HFFc6 (cell line): ENCODE measurements at places on chromosomes 2 and 18.

GRCh38 chr18:60502591-60502990, 130.0 kb upstream of the MC4R start:
- no peak for DNase-seq

- no peak for DNase-seq
These were observed 16.1 kb upstream of the PUM2 start for GRCh38 chr2:20366672-20367116.

GRCh38 chr18:35470435-35470834, 27.3 kb downstream of the INO80C start:
- no peak for DNase-seq

DNA sequence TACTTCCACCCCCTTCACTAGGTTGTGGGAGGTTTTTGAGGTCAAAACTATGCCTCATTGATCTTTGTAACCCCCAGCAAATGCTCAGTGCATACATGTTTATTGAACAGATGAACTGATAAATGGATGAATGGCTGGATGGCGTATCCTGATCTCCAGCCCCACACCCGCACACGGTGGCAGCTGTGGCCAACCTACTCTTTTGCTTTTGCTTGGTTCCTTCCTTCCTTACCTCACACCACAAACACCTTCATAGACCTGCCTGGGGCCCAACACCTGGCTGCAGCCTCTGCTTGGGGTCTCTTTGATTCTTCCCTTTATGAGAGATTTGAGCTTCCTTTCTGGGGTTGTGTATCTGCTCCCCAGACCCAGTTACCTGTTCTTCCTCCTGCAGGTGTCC, 25.9 kb downstream of the SPP2 start:
- no peak for DNase-seq

DNA sequence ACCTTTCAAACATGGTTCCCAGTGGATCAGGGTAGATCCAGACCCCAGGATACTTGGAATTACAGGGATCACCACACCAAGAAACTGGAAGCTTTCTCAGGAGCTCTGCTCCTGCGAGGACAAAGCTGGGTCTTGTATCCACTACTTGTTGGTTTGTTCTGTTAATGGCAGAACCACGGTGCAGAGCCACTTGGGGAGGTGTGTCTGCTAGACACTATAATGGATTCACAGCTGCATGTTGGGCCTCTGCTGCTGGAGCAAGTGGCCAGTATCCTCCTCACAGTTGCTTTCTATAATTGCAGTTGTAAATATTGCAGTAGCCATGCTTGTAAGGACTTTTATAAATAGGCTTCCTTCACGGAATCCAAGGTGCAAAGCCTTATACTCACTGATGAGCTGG, 12.9 kb downstream of the FOSL2 start:
- no peak for DNase-seq

DNA sequence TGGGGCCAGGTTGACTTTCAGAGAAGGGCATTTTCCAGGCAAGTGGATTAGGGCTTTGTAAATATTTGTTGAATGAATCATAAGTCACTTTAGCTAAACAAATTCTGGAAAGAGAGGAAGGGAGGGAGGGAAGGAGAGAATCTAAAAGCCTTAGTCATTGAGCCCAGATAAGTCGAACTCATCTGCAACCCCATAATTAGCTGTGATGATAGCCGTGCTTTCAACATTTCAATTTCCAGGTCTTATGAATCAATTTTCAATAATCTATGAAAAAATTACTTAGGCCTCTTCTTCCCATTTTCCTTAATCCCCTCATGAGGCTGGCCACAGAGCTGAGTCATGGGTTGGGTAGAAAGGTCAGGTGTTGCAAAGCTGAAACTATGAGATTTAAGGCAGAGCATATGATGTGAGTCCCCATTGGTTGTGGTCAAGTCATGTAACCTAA, 111.9 kb upstream of the MAPRE2 start:
- DNase-seq = peak; percentile 72

GRCh38 chr2:170404846-170405245, 226.9 kb downstream of the MYO3B start:
- DNase-seq = no peak

GRCh38 chr18:7803956-7804469, 236.9 kb downstream of the PTPRM start:
- DNase-seq = no peak

- DNase-seq = no peak
These were observed 28.4 kb upstream of the FHOD3 start for GRCh38 chr18:36269157-36269556.

DNA sequence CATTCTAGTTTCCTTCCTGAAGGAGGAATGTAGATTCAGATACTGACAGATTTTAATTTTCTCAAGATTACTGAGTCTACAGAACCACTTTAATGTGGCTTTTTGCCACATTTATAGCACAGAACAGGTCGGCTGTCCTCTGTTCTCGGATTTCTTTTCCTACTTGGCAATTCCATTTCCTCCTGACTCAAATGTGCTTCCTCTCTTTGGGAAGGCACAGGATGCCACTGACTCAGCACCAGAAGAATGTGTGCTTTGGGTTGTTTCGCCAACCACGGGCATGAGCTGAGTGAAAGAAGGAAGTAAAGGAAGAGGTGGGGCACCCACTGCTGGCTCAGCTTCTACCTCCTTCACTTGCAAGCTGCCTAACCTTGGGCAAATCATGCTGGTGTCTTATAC, 970.6 kb upstream of the ACVR2A start:
- no peak for DNase-seq

- DNase-seq = no peak
These were observed 13.3 kb downstream of the GAREM2 start for GRCh38 chr2:26185954-26186770.

- no peak for DNase-seq
These were observed 96.3 kb downstream of the B3GNT2 start for GRCh38 chr2:62292190-62292589.
